WTC11 (cell line): ENCODE measurements at places on chromosomes 7 and 10. TPM values are rescaled to one million over a fixed set of nuclear protein-coding genes. Genes with fewer than 3 reads are reported as not detected.

Gene RPP38
- total RNA-seq, result 18.5 to 20.9 TPM (median 20.1 TPM) in 3 replicates

Gene HMX2
- 0.59 to 1.7 TPM (median 1.4 TPM) in 3 replicates for total RNA-seq

Gene TFR2
- 5.7 to 7.1 TPM (median 5.8 TPM) in 3 replicates for total RNA-seq

Gene NSUN6
- total RNA-seq, result 14.7 to 15.5 TPM (median 15.1 TPM) in 3 replicates

Gene OR13A1
- 0.14 to 0.16 TPM (median 0.15 TPM) in 3 replicates for total RNA-seq

Gene CNPY1
- total RNA-seq, result 0.09 TPM in 2 of 3 replicates, not detected in the other

Gene KLF14
- not detected in 3 replicates for total RNA-seq

Gene CNNM2
- 23.5 to 28.0 TPM (median 27.0 TPM) in 3 replicates for total RNA-seq

Gene GDF10
- 0.09 to 0.24 TPM (median 0.18 TPM) in 3 replicates for total RNA-seq

Gene ADRA2A
- 1.7 to 2.1 TPM (median 1.7 TPM) in 3 replicates for total RNA-seq

Gene PIP4K2A
- 37.8 to 47.5 TPM (median 44.5 TPM) in 3 replicates for total RNA-seq

Gene NXPH1
- total RNA-seq, result 0.14 to 0.59 TPM (median 0.27 TPM) in 3 replicates

Gene LAMB1
- total RNA-seq, result 77.8 to 101 TPM (median 78.4 TPM) in 3 replicates

Gene CEP55
- total RNA-seq, result 15.7 to 17.3 TPM (median 15.8 TPM) in 3 replicates

Gene LOXL4
- total RNA-seq, result 0.07 to 0.35 TPM (median 0.21 TPM) in 3 replicates

Gene HGF
- total RNA-seq, result 0.32 to 0.76 TPM (median 0.72 TPM) in 3 replicates

Gene TUBAL3
- total RNA-seq, result 0.15 to 0.25 TPM in 2 of 3 replicates, not detected in the other

Gene CALML5
- total RNA-seq, result 0.23 TPM in 1 of 3 replicates, not detected in the others

Gene GPR85
- 0.09 to 0.34 TPM (median 0.09 TPM) in 3 replicates for total RNA-seq

Gene ENTPD7
- total RNA-seq, result 10.2 to 11.4 TPM (median 11.2 TPM) in 3 replicates

Gene LFNG
- 24.1 to 29.4 TPM (median 26.5 TPM) in 3 replicates for total RNA-seq

Gene GIMAP8
- 0.09 to 0.18 TPM (median 0.09 TPM) in 3 replicates for total RNA-seq

Gene CHCHD1
- total RNA-seq, result 45.9 to 47.9 TPM (median 45.9 TPM) in 3 replicates

Gene PIP
- not detected in 3 replicates for total RNA-seq

Gene MBL2
- total RNA-seq, result not detected in 3 replicates

Gene AKR1C2
- 1.1 to 1.3 TPM (median 1.2 TPM) in 3 replicates for total RNA-seq

Gene CYP26C1
- 0.07 to 0.11 TPM (median 0.11 TPM) in 3 replicates for total RNA-seq

Gene CALCR
- 0.81 to 1.3 TPM (median 1.2 TPM) in 3 replicates for total RNA-seq

Gene CRHR2
- 0.09 to 0.25 TPM (median 0.22 TPM) in 3 replicates for total RNA-seq

Gene SPDYE11
- not detected in 3 replicates for total RNA-seq
